CD4-positive, alpha-beta T cell treated with Interleukin-10 for 1 hour (primary cell): ENCODE measurements at places on chromosomes 1 and 21.

DNA sequence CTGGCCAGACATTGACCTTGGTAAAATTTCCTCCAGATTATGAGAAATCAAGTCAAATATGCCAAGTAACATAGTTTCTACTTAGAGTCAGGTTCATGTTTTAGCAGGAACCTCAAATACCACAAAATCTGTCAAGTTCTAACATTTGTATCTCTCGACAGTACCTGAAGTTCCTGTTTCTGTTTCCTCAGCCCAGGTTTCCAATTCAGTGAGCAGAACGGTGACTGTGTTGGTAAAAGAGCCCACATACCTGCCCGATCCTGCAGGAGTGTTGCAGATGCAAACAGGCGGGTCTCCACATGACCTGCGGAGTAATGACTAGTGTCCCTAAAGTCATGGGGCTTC, 57.9 kb upstream of the LGALS8 start:
- peak; percentile 27 for DNase-seq

DNA sequence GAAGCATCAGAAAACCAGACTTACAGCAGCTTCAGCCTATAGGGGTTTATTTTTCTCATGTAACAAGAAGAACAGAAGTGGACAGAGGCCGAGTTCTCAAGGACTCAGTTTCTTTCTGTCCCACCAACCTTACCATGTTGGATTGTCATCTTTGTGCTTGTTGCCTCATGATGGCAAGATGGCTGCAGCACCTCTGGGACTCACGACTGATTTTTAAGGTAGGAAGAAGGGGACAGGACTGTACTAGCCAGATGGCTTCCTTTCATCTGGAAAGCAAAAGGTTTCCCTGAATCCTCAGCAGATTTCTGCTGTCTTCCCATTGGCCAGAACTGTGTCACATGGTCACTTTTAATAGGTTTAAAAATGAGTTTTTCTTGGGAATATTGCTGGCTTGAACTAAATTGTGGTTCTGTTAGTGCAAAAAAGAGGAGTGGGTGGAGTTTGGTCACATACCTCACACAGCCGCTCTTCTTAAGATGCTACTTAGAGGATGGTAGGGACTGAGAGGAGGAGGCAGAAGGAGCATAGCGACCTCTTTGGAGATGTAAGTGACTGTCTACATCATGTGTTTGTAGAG, 48.1 kb upstream of the ENAH start:
- no peak for DNase-seq

GRCh38 chr21:39523915-39524314, 72.1 kb downstream of the SH3BGR start:
- DNase-seq: no peak

DNA sequence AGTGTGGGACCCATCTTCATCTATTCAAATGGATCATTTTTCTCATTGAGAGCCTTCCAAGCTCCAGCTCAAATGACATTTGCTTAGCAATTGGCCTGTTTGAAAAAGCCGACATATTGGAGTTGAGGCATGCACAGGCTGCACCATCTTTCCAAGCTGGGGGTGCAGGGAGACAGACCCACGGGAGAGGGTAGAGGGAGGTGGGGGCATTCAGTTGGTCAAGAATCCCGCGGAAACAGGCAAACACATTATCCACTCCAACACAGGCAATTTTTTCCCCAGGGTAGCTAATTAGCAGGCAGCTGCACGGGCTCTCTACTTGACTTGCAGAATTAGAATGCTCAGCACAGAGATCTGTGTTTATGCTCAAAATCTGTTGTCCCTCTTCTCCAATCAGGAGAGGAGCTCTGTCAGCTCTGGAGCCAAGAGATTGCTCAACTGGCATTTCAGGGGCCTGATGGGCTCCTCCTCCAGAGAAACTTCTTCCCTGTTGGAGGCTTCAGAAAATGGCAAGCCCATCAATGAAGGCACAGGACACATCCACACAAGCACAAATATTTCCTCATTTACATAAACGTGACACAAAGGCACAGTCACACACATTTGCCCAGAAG, 267.8 kb downstream of the FOXD2 start:
- DNase-seq: no peak

- DNase-seq: peak; percentile 48
Measured at GRCh38 chr1:23177438-23178380, 9.1 kb upstream of the LUZP1 start.

DNA sequence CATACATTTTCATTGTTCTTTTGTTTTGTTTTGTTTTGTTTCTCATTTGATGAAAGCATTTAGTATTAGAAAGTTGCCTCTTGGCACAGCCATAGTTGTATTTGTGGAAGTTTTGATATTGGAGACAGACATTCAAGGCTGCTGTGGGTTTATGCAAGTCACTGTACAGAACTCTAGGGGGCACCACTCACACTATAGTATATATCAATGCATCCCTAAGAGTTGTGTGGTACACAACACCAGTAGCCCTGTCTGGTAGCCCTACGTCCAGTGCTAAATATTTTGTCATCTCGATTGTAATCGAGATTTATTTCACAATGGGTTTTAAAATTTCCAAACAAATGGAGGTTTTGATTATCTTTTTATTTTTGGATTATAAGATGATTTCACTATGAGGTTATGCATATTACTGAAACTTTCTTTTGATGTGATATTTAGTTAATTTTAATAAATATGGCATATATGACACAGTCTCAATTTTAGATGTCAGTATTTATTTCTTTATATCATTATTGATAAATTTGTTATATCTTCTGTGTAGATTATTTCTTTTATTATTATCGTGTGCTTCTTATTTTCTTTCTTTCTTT, 112.2 kb downstream of the NR5A2 start:
- DNase-seq: peak; percentile 61

DNA sequence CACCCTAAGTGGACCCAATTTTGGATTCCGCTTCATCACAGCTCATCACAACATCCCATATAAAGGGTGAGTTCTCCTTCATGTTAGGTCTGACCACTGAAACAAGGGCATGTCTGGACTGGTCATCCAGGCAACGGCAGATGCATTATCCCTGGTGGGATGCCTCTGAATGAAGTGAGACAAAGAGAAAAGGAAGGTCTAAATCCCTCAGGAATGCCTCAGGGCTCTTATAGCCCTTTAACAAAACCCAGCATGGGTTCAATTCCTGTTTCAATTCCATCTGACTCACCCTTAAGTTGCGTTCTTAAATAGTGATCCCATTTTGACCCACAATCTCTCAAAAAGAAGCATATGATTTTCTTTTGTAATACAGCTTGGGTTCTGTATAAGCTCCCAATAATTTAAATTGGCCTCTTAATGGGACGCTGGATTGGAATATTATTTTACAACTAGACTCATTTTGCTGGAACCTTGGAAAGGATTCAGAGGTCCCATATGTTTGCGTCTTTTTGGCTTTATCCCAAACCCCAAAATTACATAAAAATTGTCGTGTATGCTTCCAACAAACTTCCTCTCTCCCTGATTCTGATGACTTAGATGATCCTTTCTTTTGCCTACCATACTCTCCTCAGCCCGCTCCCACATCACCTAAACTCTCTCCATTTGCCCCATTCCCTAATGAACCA, 287.4 kb upstream of the ZP4 start:
- no peak for DNase-seq

DNA sequence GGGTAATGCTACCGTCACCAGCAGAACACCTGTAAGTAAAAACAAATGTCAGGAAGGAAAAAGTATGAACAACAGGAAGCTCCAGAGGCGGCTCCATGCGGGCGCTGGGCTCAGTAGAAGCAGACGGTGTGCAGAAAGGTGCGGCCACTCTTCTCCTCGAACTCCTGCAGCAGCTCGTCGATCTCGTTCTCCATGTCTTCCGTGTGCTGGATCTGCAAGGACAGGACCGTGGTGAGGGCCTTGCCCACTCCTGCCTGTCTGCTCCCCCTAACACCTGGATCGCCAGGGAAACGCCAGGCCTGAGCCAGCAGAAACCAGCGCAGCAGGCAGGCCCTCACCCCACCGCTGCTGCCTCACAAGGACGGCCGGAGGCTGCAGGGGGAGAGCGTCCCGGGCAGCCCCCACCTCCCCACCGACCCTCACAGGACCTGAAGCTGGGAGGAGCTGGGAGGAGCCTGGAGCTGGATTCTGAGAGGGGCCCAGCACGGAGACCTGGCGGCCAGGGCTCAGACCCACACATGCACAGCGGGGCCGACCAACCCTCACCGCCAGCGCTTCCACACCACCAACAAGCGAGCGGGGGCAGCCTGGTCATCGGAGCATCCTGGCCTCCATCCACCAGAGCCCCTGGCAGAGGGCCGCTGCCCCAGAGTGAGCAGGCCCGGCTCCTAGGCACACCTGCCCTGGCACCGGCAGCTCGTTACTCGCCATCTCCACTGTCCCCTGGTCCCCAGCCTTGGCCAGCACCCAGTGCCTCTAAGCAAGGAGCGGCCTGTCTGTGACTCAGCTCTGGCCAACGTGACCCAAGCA, 1.7 kb upstream of the TMEM240 start:
- DNase-seq: no peak

DNA sequence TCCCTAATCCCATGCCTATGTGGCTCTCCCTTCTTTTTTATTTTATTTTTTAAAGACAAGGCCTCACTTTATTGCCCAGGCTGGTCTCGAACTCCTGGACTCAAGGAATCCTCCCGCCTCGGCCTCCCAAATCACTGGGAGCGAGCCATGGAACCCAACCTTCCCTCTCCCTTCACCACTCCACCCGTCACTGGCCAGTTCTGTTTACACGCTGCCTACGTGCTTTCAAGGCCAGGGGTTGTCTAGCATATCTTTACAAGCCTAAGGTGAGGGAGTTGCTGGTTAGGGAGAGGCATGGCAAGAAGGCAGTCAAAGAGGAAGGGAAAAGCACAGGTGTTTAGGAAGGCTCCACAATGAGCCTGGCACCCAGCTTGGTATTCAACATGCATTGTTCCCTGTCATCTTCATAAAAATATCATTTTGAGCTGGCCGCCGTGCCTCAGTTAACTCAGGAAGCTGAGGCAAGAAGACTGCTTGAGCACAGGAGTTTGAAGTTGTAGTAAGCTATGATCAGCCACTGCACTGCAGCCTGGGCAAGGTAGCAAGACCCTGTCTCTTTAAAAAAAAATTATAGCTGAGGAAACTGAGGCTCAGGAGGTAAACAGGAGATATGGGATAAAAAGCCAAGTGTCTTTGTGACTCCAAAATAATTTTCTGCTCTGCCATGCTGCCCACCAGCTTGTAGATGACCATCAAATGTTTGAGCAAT, 1.1 kb downstream of the RHBDL2 start:
- no peak for DNase-seq

DNA sequence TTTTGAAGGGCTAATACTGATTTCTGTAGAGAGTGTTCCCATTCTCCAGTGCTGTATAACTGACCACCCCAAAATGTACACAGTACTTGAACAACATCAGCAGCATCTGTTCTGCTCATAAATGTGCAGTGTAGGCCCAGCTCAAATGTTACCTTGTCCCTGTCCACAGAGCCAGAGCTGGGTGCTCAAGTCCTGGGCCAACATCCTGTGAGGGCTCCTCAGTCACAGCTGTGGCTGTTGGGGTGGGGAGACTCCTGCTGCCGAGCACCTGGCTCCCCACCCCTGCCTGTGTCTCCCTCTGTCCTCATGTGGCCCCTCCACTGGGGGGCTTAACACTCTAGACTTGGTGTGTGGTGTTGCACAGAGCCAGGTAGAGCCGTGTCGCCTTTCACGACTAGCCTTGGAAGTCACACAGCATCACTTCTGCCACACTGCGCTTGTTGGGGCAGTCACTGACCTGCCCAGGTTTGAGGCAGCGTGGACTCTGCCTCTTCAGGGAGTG, 30.5 kb downstream of the DIP2A start:
- no peak for DNase-seq

DNA sequence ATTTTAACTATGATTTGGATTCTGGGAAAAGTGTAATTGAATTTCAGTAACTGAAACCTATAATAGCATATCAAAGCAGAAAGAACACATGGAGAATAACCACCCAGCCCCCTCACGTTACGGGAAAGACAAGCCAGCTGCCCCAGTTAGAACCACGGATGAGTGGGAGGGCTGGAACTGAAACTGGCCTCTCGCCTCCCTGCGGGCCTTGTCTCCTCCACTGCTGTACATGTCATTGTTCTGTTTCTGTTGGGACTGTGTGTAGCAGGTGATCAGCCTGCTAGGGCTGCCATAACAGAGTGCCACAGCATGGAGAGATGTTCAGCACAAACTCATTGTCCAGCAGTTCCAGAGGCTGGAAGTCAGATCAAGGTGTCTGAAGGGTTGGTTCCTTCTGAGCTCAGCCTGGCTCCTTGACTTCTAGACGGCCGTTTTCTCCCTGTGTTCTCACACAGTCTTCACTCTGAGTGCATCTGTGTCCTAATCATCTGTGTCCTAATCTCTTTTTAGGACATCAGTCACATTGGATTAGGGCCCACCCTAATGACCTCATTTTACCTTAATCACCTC, 52.4 kb downstream of the MAP3K21 start:
- DNase-seq: no peak

- DNase-seq: peak; percentile 43
Measured at GRCh38 chr1:92483610-92484471, 2.9 kb downstream of the GFI1 start.

DNA sequence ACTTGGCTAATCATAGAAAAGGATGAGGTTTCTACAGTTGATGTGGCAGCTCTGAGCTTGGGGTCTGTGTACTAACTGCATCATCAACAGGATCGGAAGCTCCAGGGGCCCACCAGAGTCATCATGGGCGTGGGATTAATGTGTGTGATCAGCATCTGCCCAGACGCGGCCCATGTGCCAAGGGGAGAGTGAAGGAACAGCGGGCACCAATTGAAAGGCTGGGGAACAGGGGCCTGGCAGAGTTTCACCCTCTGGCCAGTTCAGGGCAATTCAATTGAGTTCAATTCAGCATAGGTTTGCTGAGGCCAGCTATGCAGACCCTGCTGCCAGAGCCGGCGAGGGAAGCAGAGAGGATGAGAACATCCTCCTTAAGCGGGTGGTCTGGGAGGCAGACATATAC, 260.0 kb upstream of the AJAP1 start:
- no peak for DNase-seq
